ENCODE measurements at places on chromosomes 5 and 9.

DNA sequence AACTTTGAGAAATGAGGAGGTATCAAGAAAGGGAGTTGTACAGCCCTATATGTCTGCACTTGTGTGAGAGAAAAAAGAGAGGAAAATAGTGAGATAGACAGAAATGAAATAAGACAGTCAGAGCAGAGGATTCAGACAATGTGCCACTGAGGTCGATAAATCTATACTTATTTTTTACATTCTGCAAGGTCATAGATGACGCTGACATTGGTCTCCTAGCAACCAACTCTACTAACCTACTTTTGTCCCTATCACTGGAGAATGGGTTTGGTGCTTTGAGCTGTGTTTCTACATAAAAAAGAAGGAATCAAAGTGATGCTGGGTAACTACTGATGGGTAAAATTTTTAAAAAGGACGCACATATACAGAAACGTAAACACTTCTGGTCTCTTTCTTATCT is 573.3 kb upstream of the RORB start:
- DNase-seq = no peak

DNA sequence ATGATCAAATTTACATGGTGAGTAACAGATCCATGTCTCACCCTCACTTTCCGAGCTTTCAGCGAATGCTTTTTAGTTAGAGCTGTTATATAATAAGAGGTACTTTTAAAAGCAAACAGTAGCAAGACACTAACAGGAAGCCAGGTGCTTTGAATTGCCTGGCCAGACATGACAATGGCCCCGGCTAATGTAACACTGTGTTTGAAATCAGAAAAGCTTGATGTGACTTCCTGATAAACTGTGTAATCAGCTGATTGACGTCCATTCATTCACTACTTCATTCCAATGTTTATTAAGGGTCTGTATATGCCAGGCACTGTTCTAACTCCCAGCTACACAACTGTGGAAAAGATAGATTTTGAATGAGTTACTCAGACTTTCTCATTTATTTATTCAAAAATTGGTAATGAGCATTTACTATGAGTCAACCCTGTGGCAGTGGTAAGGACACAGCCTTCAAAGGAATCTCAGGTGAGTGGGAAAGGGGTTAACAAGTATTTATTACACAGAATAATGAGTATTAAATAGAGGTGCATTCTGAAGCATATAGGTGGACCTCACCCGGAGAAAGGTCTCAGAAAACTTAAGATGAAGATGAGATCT is 26.6 kb downstream of the DPYSL3 start:
- DNase-seq = no peak

- DNase-seq = peak; percentile 87
These were observed 144.3 kb downstream of the GIN1 start for GRCh38 chr5:102975457-102976182.

DNA sequence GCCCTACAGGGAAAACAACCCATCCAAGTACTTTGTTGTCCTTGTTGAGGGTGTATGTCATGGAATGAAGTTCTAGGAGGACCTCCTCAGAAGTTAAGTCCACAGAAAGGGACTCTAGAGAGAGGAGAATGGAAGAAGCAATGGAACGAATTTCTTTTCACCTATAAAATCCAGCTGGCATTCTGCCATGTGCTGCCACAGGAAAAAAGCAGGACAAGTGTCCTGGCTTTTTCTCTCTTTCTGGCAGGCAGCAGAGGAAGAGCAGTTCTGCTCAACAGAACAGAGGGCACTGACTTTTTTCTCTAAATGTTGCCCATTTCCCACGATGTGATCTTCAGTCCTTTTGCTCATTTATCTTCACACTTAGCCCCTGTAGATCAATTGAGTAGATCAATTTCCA is 240.8 kb downstream of the MCTP1 start:
- DNase-seq = no peak

DNA sequence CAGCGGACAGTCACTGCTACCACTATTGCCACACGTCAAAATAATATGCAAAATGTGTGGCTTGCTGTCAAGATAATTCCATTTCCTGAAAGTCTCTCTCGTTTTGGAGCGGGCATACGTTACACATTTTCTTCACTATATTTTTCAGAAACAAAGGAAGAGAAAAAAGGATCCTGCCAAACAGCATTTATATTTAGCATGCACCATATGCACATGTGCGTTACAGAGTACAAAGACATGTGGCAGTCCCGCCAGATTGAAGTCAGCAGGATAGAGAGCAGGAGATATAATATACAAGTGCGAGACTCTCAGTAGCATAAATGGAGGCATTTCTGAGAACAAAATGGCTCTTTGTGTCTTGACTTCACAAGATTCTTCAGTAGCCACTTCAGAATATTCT is 221.6 kb upstream of the KIF2A start:
- DNase-seq = no peak

GRCh38 chr5:33438996-33439395 is 1.8 kb upstream of the TARS1 start:
- no peak for DNase-seq

DNA sequence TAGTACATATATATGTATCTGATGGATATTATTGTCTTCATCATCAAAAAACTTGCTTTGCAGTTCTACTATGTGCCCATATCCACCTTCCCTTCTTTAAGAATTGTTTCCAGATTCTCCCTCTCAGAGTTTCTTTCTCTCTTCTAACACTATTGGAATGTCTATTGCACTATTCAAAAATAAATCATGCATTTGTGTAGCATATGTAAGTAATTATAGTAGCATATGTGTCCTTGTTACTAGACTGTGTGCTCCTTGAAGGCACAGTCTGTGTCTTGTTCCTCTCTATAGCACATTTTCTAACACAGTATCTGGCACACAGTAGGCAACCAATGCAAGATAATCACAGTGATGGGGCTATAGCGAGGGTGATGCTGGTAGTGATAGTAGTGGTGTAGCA is 43.4 kb upstream of the TRIM32 start:
- peak; percentile 30 for DNase-seq
